ENCODE measurements at places on chromosomes 1 and 21.
A peak's percentile ranks its signal among the peaks of the same experiment; 100 is the strongest.

DNA sequence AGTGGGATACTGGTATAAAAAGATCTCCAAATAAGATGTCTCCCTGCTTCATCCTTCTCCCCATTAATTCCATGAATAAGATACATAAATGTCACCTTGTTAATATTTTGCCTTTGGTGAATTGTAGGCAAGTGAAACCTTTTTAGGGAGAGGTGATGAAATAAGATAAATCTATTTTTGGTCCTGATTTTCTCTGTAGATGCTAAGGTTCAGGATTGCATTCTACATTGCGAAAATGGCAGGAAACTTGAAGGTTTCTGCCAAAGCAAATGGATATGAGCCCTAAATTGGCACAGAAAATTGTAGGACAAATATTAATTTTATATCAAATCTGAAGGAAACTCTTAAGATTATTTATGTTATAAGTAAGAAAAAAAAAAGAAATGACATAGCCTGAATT is 107.1 kb downstream of the PLPPR4 start:
- no peak for DNase-seq

GRCh38 chr1:114335273-114335672 is 175.7 kb downstream of the TRIM33 start:
- no peak for DNase-seq

- DNase-seq: no peak
These were observed 19.8 kb upstream of the MUTYH start for GRCh38 chr1:45359882-45360513.

GRCh38 chr1:181514298-181515290 is 31.3 kb downstream of the CACNA1E start:
- no peak for DNase-seq

DNA sequence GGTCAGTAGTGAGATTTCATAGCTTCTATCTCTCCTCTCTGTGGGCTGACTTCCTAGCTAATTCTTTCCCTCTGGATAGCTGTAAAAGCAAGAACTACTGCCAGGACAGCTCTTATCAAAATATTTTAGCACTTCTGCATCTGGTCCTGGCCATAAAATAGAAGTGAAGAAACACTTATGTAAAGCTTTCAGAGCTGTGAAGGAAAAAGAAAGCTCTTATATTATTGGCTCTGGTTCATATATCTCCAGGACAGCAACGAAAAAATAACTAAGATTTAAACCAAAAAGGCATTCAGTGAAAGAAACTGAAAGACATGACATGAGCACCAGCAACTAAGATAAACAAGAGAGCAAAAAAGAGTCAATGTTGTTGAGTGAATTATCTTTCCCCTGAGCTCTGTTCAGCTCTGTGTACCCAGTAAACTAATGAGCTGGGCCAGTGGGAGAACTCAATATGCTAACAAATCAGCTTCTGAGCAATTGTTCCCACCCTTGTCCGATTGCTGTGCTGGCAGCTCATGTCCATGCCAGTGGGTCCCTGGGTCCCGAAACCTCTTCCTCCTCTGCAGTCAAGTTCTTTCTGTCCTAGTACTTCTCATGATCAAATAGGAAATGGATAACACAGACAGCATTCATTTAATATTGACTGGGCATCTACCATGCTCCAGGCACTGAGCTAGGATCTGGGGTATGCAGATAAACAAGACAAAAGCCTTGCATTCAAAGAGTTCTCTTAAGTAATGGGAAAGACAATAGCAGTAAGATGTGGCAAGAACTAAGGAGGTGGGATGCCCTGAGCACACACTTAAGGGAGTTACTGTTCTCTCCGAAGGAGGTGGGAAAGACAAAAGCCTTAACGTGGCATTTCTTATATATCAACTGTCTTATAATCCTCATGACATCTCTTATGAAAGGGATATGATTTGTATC is 45.3 kb upstream of the MAN1A2 start:
- no peak for DNase-seq

GRCh38 chr1:3292051-3292722 is 162.3 kb upstream of the ARHGEF16 start:
- no peak for DNase-seq

DNA sequence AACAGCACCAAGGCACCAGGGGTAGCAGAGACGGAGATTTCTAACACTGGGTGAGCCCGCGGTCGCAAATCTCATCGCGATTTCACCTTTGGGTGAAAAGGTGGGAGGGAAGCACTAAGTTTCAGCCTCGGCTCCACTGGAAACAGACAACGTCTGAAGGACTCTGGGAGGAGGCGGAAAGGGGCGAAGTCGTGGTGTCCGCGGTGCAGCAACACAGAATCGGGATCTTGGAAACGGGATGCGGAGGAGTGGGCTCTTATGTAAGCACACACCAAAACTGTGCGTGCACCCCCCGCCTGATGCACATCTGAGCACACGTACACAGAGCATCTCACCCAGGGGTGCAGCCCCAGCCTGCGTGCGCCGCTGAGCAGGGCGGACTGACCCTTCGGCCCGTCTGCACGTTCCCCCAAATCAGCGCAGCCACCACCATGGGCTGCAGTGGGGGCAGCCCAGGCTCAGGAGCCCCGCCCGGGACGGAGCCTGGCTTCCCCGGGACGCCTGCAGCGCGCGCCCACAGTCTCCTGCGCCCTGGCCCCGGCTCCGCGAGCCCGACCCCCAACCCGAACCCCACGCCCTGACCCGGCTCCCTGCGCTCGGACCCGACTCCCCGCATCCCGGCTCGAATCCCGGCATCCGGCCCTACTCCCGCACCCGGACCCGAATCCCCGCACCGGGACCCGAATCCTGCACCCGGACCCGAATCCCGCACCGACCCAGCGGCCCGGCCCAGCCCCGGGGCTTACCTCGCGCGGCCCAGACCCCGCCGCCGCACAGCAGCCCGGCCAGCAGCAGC is 670 bp downstream of the CLSTN1 start:
- DNase-seq: no peak

DNA sequence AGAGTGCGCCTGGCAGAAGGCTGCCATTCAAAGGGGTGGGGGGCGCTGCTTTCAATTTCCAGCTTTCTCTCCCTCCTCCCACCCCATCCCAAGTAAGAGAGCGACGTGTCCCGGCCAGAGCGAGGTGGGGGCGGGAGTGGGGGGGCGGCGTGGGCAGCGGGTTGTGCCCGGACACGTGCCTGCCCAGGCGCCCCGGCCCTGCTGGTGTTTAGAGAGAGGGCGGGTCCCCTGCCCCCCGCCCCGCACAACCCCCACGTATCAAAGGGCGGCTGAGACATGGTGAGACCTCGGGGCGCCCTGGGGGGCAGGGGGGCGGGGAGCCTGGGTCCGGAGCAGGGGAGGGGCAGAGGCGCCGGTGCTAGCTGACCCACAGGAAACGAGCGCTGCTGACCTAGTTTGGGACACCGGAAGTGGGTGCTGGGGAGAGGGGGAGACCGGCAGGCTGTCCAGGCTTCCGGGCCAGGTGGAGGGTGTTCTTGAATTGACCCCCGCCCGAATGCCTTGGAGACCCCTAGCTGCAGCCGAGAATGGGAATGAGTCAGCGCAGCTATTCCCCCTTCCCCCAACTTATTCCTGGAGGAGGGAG is 1.3 kb downstream of the ZBTB7B start:
- no peak for DNase-seq

DNA sequence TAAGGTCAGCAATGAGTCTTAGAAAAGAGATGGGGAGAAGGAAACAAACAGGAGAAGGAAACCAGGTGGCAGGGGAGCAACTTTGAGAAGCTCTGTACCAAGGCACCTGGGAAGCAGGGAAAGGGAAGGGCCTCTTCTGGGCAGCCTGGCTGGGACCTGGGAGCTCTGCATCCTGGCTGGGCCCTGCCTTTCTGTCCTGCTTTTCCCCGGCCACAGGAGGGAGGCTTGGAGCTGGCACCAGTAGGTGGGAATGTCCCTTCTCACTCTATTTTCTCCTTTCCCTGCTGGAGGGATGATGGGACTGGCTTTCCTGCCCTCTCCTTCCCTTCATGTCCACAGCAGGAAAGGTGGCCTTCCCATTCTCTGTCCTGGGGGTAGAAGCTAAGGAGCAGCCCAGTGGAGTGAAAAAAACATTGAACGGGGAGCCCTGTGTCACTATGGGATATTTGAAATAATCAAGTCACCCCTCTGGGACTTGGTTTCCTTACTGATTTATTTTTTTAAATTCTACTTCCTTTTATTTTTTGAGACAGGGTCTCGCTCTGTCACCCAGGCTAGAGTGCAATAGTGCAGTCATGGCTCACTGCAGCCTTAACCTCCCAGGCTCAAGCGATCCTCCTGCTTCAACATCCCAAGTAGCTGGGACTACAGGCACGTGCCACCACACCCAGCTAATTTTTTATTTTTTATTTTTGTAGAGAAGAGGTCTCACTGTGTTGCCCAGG is 5.1 kb upstream of the NES start:
- no peak for DNase-seq

DNA sequence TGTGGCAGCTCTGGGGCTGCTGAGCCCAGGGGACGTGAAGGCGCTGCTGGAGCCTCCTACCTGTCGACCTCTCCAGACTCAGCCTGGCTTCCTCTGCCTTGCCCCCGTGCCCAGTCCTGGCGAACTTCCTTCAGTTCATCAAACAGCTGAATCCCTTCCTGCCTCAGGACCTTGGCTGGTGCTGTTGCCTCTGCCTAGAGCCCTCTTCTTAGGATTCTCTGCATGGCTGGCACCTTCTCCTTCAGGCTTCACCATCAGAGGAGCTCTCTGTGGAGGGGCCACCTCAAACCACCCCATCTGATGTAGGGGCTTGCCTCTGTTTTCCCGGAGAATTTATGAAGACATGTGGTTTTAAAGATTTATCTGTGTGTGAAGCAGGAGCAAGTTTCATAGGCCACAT is 23.4 kb upstream of the ATF3 start:
- no peak for DNase-seq

GRCh38 chr1:77817368-77818209 is 38.1 kb downstream of the MIGA1 start:
- no peak for DNase-seq

DNA sequence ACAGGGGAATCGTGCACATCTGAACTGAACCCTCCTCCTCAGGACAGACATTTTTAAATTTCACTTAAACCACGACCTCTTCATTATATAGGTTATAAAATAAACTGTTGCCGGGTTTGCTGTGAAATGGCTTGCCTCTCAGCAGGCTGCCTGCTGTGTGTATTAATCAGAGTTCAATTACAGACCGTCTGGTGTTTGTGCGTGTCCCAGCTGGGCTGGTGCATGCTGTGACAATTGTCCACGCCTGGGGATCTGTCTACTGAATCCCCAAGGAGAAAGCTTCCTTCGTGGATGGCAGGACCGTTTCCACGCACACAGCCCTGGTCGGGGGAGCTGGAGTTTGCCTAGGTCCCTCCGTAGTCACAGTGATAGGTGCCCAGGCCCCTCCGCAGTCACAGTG is 13.4 kb upstream of the AGPAT3 start:
- DNase-seq: peak; percentile 85

- no peak for DNase-seq
These were observed 226.0 kb downstream of the NPHP4 start for GRCh38 chr1:5765997-5766913.

DNA sequence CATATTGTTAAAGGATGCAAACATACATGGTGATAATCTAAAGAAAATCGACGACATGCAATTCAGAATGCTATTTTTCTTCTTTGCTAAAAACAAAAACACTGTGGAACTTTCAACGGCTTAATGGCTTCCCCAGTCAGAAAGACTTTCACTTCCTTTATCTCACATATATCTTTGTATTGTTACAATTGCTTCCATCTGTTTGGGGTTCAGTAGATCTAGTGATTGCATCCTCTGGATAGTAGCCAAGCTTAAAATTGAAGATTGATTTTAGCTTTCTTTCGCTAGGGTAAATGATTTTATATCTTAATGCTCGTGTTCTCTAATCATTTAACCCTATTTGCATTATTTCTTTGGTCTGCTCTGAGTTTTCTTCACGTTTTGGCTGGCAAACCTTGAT is 31.8 kb upstream of the ADAMTS1 start:
- no peak for DNase-seq

DNA sequence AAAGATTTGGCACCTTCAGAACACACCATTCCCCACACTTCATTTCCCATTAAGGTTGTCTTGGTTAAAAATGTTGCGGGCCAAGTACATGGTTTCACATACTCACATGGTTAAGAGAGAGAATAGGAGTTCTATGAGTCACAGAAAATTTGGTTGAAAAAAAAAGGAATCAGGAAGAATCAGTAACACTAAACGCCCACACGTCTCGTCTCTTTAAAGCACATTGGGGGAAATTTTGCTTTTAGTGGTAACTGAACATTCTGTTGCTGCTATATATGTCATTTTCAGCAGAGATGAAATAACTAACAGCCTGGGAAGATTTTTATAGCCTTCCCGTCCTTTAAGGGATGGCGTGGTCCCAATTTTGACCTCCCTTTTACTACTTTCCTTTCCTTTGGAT is 132.9 kb upstream of the ERG start:
- no peak for DNase-seq

DNA sequence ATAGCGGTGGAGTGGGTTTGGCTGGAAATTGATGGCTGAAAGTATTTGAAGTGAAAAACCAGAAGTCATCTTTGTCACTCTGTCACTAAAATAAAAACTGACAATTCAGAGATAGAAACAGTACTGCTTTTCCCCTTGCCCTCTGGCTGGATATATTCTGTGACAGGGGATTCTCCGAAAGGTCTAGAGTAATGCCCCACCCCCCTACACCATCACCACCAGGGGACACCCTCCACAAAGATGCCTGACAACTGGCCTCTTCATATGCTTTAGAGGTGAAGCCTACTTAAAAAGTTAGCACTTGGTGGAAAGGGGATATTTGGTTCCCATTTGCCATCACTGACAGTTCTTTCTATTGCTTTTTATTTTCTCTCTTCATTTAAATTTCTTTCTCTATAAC is 73.5 kb downstream of the SGIP1 start:
- no peak for DNase-seq

GRCh38 chr1:248189026-248189425 is 8.0 kb upstream of the OR2M3 start:
- DNase-seq: no peak

DNA sequence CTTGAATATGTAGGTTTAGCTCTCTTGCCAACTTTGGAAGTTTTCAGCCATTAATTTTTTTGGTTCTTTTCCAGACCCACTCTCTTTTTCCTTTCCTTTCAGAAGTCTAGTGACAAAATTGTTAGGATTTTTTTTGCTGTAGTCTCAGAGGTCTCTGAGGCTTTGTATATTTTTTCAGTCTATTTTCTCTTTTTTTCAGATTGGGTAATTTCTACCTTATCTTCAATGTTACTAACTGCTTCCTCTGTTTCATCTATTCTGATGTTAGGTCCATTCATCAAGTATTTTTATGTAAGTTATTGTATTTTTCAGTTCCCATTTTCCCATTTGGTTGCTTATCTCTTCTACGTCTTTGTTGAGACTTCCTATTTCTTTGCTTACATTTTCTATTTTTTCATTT is 15.7 kb downstream of the RGS2 start:
- no peak for DNase-seq
